Activated T-cell treated with anti-CD3 and anti-CD28 coated beads, Interleukin-2, amount 50 U/mL, for 1 hour (primary cell): ENCODE measurements at places on chromosomes 12 and 14.
A peak's percentile ranks its signal among the peaks of the same experiment; 100 is the strongest.

DNA sequence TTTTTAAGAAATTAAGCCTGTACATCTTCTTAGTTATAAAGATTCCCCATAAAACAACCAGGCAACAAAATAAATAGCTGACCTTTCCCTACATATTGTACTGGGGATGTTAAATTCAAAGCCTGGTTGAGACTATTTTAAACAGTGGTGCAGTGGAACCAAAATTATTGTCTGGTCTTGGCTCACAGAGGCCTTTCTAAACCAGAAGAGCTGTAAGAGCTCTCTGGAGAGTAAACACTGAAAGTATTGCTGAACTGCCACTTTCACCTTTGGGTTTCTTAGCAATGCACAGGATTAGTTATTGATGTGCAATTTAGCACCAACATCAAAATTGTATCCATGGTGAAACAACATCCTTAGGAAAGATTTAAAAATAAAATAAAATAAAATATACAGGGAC lies 20.6 kb downstream of the RACGAP1 start:
- DNase-seq, result no peak

- peak; percentile 61 for DNase-seq
Observed at GRCh38 chr12:3752096-3752709, 706 bp downstream of the CRACR2A start.

DNA sequence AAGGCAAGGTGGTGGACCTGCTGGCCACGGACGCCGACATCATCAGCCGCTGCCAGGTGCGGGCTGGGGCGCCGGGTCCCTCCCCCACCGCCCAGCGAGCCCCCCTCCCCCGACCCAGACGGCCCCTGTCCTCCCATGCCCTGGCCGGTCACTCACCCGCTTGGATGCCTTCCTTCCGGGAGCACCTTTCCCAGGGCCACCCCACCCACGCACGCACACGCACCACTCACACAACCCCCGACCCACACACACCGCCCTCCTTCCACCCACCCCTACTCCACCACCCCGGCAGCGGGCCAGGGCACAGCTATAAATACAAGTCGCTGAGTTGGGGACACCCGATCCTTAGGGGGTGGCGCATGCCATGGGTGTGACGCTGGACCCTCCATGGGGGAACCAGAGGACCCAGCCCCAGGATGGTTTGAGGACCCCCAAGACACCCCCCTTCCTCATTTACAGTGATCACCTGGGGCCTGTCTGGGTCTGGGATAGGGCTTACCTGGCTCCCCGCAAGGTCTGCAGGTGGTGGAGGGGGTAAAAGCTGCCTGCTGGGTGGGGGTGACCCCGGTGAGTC lies 465 bp downstream of the ADSS1 start:
- DNase-seq, result peak; percentile 32

DNA sequence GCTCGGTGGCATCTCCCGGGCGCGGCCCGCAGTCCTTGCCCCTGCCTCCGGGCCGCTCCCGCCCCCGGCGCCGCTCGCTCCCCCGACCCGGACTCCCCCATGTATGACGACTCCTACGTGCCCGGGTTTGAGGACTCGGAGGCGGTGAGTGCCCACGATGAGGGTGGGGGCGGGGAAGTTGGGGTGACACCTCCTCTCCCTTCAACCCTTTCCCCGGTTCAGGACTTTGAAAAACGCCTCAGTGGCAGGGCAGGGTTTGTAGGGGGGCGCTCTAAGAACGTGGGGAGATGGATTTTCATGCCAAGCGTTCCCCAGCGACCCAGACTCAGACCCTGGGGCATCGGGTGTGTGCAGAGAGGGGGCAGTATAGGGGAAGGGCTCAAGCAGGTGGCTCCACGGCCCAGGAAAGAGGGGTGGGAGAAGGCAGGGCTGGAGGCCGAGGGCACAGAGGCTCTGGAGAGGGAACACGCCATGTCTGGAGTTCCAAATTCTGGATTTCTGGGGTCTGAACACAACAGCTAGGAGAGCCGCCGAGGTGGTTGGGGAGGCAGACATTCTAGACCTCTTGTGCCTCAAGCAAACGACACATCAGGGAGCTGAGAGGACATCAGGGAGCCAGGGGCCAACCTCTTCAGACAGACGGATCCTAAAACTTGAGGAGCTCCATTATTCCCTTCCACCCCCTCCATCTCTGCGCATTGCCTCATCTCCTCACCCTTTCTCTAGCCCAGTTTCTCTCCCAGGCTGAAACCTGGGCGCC lies 715 bp downstream of the CACNB3 start:
- DNase-seq, result no peak

DNA sequence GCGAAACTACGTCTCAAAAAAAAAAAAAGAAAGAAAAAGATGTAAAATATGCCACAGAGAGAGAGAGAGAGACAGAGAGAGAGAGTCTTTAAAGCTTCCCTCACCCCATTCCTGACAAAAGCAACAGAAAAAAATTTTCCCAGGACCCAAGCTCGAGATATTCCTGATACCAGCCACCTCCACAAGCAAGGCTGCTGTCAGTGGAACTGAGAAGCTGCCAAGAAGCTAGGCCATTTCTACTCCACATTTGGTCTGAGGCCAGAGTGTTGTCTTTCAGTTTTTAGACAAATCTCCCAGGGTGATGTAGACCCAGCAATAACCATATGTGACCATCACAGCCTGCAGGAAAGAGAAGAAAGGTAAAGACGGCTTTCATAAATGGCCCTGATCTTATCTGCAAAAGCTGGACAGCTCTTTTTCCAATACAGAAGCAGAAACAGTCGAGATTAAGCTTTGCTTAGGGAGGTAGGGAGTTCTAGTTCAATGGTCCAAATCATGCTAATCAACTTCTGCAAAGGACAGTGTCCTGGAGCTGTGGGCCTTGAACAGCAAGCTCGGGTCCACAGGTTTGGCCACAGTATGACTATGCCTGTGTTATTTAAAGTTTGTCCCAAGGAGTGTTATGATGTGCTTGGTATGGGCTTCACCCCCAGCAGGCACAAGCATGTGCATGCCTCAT lies 130.3 kb upstream of the NUDT4 start:
- no peak for DNase-seq

DNA sequence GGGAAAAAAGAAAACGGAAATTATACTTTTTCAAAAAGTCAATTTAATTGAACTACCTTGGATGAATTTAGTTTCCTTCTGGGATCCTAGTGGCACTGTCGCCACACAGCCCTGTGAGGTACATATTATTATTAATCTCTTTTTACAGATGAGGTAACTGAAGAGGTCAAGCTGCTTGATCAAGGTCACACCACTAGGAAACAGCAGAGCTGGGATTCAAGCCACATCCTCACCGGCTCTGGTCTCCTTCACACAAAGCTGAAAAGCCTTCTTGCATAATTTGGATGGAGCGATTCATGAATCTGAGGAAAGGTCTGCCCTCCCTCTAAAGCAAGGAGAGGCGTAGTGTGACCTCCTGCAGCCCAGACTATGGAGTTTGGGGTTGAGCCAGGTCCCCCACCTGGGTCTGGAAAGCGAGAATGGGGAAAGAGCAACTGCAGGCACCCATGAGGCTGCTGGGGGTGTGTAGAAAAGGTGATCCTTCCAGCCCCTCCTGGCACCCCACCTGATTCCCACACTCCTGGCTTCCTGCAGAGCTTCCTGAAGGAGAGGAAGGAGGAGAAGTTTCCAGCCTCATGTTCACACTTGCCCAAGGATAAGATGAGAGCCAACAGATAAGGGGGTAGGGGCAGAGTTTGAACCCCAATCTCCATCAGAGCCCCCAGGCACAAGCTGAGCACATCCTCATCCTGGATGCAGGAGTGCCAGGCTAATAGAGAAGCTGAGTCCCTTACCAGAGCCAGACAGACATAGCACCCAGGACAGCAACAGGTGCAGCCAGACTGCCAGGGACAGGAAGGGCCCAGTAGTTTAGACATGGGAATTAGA lies 3.9 kb upstream of the KRT79 start:
- DNase-seq, result no peak

DNA sequence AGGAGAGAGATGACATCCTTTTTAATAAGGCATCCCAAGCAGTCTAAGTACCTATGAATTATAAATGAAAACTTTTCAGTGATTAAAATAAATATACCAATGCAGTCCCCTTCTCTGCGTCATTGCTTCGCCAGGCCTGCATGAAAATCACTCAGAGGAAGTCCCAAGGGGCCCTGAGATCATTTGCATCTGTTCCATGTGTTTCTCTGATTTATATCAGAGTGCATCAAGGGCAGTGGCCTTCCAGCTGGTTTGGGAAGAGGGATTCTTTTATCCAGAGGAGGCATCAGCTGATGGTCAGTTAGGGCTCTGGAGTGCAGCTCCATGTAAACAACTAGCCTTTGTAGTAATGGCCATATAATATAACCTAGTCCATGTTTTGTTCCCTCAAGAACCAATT lies 210.1 kb downstream of the RGS6 start:
- DNase-seq, result no peak

DNA sequence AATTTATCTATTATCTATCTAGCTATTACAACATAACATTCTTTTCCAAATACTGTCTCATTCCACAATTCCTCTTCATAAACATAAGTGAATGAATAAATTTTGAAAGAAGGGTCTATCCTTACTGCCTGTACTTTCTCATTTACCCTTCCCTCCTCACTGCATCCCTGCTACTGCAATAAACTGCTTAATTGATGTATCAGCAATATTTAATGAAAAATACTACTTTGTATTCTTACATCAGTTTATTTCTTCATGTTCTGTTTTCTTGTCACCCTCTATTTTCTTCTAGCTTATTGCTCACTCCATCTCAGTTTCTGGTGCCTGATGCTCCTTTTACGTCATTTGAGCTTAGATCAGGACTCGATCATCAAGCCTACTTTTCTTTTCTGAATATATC lies 695.7 kb upstream of the ATXN7L3B start:
- no peak for DNase-seq

DNA sequence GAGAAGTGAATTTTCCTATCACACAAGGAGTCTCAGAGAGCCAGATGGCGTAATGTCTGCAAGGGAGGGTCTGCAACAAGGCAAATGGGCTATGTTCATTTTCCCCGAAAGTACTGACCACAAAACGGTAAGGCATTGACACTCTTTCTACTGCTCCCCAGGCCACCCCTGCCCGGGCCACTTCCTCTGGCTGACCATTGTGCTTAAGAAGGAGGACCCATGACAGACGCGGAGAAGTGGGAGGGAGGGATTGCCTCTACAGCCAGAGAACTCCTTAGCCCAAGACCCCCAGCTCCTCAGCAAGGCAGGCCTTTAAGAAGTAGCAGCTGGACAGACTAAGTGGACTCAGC lies 1.2 kb downstream of the NCKAP5L start:
- no peak for DNase-seq

DNA sequence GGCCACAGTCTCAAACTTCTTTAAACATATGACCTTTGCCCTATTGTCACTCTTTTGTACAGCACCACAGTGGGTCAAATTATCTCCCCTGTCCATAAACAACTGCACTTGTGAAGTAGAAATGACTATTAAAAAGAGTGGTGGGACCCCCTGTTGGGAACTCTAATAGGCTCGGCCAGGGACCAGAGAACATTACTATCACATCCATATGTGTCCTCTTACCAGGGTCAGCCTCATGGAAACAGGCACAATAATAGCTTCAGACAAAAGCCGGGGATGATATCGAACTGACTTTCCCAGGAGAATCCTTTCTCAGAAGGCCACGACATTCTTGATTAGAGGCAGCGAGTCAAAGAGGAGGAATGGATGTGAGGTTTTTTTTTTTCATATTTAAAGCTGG lies 96.6 kb downstream of the NKX2-1 start:
- DNase-seq, result no peak
